ENCODE measurements at places on chromosomes 6 and 20. TPM values are rescaled to one million over a fixed set of nuclear protein-coding genes. Genes with fewer than 3 reads are reported as not detected.

DNA sequence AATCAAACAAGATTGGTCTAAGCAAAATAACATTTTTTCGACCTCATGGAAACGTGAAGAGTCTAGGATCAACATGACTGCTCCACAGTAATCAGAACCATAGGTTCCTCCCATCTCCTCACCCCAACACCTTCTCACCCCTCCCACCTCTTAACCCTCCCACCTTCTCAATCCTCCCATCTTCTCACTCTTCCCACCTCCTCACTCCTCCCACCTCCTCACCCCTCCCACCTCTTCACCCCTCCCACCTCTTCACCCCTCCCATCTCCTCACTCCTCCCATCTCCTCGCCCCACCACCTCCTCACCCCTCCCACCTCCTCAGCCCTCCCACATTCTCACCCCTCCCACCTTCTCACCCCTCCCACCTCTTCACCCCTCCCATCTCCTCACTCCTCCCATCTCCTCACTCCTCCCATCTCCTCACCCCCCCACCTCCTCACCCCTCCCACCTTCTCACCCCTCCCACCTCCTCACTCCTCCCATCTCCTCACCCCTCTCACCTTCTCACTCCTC, 567.4 kb downstream of the C6orf118 start:
- H3K4me1 ChIP-seq: no peaks in the 10 kb centered on the region
- H3K27ac ChIP-seq: no peak overlapping the region
- H3K4me3 ChIP-seq: no peak overlapping the region
- DNase-seq: no peak
- H3K27me3 ChIP-seq: no peaks in the 10 kb centered on the region

DNA sequence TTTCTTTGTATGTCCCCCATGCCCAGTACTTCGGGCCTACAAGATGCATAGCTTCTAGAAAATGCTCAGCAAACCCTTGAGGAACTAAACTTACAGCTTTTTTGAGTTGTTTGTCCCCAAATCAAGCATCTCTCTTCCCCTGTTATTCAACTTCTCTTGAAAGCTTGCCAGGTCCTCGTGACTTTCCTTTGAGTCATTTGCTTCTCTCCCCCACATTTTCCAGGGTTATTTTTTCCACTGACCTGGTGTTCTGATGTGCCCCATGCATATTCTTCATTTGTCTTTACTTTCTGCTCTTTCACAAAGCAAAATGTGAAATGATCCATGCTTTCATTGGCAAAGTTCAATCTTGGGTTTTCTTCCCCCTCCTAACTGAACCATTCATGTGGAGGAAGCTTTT, 204.8 kb downstream of the TFAP2A start:
- H3K27me3 ChIP-seq: no peaks in the 10 kb centered on the region
- no peak for DNase-seq
- no peaks in the 10 kb centered on the region for H3K4me1 ChIP-seq
- no peaks in the 10 kb centered on the region for H3K36me3 ChIP-seq
- no peak overlapping the region for H3K27ac ChIP-seq

DNA sequence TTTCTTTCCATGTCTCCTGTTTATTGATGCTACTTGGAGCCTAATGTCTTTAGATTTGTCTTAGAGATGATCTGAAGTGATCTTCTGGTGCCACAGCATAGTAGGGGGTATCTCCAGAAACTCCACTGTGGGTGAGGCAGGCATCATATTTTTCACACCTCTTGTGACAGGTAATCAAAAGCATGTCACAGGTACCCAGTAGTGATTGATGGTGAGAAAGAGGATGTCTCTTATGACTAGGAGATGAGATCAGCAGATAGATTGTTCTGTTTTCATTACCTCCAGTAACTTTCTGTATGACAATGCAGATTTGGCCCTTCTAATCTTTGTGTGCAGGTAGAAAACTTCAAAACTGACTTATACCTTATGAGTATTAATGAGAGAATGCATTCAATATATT, 13.5 kb downstream of the NCOA7 start:
- no peaks in the 10 kb centered on the region for H3K27me3 ChIP-seq
- H3K27ac ChIP-seq: peak overlapping the region; percentile 95
- H3K4me3 ChIP-seq: no peak overlapping the region

GRCh38 chr20:18692447-18692846, 104.6 kb downstream of the DTD1 start:
- DNase-seq: no peak
- H3K4me1 ChIP-seq: no peaks in the 10 kb centered on the region
- H3K4me3 ChIP-seq: no peak overlapping the region
- no peak overlapping the region for H3K27ac ChIP-seq

- no peaks in the 10 kb centered on the region for H3K36me3 ChIP-seq
- H3K27me3 ChIP-seq: no peaks in the 10 kb centered on the region
- H3K27ac ChIP-seq: no peak overlapping the region
- H3K4me3 ChIP-seq: no peak overlapping the region
- H3K4me1 ChIP-seq: no peaks in the 10 kb centered on the region
- no peak for DNase-seq
Observed at GRCh38 chr6:54992789-54993188, 146.2 kb downstream of the FAM83B start.

DNA sequence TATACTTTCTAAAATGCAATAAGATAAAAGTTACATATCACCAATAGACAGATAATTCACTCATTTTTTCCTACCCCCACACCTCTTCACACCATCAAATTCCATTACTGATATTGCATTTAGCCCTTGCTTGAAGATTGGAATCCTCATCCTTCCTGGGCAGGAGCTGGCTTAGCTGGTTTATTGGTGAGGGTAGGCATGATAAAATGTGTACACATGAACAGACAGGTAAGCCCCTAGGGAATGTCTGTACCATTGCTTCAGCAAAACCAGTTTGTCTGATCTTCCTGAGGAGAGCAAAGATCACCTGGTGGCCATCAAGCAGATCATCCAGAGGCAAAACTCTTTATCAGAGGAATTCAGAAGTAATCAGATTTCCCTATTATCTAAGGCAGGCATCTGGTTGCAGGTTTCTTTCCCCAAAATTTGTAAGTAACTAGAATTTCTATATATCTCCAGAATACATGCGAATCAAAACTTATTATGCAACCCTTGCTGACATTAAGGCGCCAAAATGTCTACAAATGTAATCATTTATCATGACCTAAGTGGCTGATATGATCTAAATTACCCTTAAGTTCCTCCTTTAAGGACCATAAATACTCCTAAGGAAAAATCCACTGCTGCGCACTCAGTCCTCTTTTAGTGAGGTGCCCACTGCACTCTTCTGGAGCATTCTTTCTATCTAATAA, 6.6 kb upstream of the FABP7 start:
- no peak overlapping the region for H3K27ac ChIP-seq
- no peaks in the 10 kb centered on the region for H3K36me3 ChIP-seq
- no peak overlapping the region for H3K4me3 ChIP-seq
- DNase-seq: no peak
- H3K4me1 ChIP-seq: no peaks in the 10 kb centered on the region
- H3K27me3 ChIP-seq: no peaks in the 10 kb centered on the region

DNA sequence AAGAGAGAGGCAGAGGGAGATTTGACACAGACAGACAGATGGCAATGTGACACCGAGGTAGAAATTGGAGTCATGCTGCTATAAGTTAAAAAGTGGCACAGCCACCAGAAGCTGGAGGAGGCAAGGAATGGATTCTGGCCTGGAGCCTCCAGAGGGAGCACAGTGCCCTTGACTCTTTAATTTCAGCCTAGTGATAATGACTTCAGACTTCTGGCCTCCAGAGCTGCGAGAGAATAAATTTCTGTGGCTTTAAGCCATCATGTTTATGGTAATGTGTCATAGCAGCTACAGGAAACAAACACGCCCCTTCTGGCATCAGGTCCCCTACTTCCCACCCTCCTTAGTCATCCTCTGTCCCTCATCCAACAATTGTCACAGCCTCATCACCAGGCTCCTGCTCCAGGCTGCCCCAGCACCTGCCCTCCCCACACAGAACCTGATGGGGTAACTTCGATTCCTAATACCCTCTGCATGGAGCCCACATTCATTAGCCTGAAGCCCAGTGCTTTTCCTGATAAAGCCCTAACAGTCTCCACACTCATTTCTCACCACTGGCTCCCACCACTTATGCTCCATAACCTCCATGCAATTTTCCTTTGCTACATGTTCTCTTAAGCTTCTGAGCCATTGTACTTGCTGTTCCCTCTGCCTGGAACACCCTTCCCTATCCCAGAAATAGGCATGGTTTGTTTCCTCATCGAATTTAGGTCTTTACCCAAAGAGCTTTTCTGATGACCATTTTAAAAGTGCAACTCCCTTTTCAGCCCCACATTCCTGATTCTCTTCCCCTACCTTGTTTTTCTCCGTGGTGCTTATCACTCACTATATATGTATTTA, 69.7 kb upstream of the TOX2 start:
- H3K4me1 ChIP-seq: peaks cover 37% of the 10 kb centered on the region
- DNase-seq: peak; percentile 82
- peak overlapping the region; percentile 61 for H3K27ac ChIP-seq
- no peak overlapping the region for H3K4me3 ChIP-seq
- no peaks in the 10 kb centered on the region for H3K36me3 ChIP-seq

- no peaks in the 10 kb centered on the region for H3K27me3 ChIP-seq
- no peaks in the 10 kb centered on the region for H3K4me1 ChIP-seq
- no peaks in the 10 kb centered on the region for H3K36me3 ChIP-seq
- no peak overlapping the region for H3K27ac ChIP-seq
- no peak overlapping the region for H3K4me3 ChIP-seq
- DNase-seq: no peak
Observed at GRCh38 chr6:13261464-13261994, 66.8 kb downstream of the TBC1D7 start.

DNA sequence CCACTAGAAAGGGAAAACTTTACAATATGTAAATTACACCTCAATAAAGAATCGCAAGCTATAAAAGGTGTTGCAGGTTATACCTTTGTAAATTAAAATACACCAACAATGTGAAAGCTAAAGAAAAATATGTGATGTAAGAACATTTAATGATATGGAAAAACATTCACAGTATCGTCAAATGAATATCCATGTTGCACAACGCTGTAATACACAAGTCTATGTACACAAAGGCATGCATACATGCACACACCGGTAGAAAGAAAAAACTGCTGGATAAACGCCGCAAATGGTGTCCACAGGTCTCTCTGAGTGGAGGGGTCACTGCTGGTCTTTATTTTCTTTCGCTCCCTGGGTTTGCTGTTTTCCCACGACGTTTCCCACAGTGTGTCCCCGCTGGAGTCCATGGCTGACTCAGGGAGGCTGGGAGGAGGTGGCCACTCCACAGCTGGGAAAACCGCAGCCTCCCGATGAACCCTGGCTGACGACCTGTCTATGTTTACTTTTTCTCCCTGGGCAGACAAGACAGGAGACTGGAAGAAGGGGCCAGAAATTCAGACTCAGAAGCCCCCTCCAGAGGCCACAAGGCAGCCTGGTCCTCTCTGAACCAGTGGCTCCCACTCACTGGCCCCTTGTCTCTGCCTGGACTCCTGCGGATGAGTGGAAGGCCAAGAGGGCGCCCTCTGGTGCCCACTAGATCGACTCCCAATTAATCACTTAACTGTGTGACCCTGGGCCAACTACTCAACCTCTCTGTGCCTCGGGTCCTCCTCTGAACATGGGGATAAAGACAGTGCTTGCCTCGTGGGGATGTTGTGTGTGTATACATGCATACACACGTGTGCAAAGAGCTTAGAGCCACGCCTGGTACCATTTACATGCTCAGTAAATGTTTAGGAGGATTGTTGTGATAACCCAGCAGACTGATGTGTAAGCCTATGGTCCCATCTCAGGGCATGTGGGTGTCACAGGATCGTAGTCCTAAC, 12.8 kb upstream of the BPI start:
- peak; percentile 33 for DNase-seq
- H3K27ac ChIP-seq: no peak overlapping the region
- H3K36me3 ChIP-seq: no peaks in the 10 kb centered on the region
- H3K4me3 ChIP-seq: no peak overlapping the region
- H3K27me3 ChIP-seq: no peaks in the 10 kb centered on the region

GRCh38 chr6:142088858-142089216, 43.9 kb upstream of the GJE1 start:
- no peaks in the 10 kb centered on the region for H3K36me3 ChIP-seq
- no peak overlapping the region for H3K27ac ChIP-seq
- H3K27me3 ChIP-seq: peaks cover 3% of the 10 kb centered on the region
- no peak overlapping the region for H3K4me3 ChIP-seq
- peak; percentile 35 for DNase-seq

DNA sequence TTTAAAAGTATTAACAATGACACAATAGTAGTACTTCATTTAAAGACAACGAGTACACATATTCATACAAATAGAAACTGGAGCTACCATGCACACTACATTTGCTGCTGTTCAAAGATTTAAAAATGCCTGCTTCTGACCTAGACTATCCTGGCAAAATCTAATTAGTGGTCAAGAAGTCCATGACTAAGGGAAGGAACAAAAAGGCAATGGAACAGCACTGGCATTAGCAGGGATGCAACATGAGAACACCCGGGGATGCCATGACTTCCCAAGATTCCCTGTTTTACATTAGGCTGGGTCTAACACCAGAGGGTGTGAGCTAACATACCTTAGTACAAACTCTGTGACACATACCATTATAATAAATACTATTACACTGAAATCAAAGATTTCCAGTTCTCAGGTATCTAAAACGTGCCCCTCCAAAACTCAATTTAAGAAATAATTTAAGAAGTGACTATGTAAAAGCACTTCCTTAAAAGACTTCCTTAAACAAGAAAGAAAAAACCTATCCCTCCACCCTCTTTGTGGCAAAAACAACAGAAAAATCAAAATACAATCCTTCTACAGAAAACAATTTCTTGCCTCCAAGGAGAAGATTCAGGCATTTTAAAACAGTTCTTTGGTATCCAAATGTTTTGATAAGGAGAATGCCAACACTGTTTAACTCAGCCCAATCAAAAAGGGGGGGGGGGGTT, 25.5 kb downstream of the CHD6 start:
- no peak for DNase-seq
- no peaks in the 10 kb centered on the region for H3K27me3 ChIP-seq
- H3K4me1 ChIP-seq: no peaks in the 10 kb centered on the region

DNA sequence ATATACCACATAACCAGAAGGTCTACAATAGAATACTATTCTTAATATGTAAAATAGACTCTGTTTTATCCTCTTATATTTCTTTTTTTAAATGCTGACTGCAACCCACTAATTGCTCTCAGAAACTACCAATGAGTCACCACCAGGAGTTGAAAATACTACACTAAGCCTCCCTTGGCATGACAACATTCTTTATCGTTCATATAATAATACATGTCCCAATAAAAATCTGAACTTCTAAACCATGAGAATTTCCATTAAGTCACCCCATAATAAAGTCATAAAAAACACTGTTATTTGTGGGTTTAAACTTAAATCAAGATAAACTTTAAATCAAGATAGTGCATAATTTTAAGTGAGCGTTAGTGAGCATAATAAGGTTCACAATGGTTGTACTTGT, 4.2 kb downstream of the HACE1 start:
- H3K27ac ChIP-seq: no peak overlapping the region
- no peaks in the 10 kb centered on the region for H3K27me3 ChIP-seq
- no peak for DNase-seq
- no peak overlapping the region for H3K4me3 ChIP-seq
- H3K4me1 ChIP-seq: peaks cover 8% of the 10 kb centered on the region

- H3K4me3 ChIP-seq: no peak overlapping the region
- no peaks in the 10 kb centered on the region for H3K4me1 ChIP-seq
- no peak overlapping the region for H3K27ac ChIP-seq
- H3K27me3 ChIP-seq: peaks cover 5% of the 10 kb centered on the region
Observed at GRCh38 chr6:130187335-130188206, 35.2 kb downstream of the SAMD3 start.

- H3K36me3 ChIP-seq: no peaks in the 10 kb centered on the region
- no peak for DNase-seq
- no peak overlapping the region for H3K4me3 ChIP-seq
- H3K4me1 ChIP-seq: no peaks in the 10 kb centered on the region
Observed at GRCh38 chr6:148791372-148791771, 44.5 kb downstream of the UST start.

Gene TBX18
- 35.3 TPM for total RNA-seq

Gene OR12D3
- total RNA-seq: not detected

Gene GJA1
- 235 TPM for total RNA-seq

Gene NRSN1
- not detected for total RNA-seq

Gene GTSF1L
- not detected for total RNA-seq

Gene PRRT1
- 1.3 TPM for total RNA-seq

Gene ZSCAN31
- 23.0 TPM for total RNA-seq

Gene BTBD9
- total RNA-seq: 15.0 TPM
